Thymus (tissue), 14 donors: ENCODE measurements at places on chromosomes 6 and 20. TPM values are rescaled to one million over a fixed set of nuclear protein-coding genes. Genes with fewer than 3 reads are reported as not detected.

The ATP9A gene
- polyA plus RNA-seq, result 4.7 TPM

The OR2H2 gene
- under 0.01 TPM for polyA plus RNA-seq

The CRIP3 gene
- polyA plus RNA-seq, result 11.0 TPM

The CAGE1 gene
- 0.02 TPM for polyA plus RNA-seq

The BACH2 gene
- polyA plus RNA-seq, result 12.7 TPM

The TBXT gene
- polyA plus RNA-seq, result 0.02 TPM

The FAM184A gene
- polyA plus RNA-seq, result 3.3 TPM

The CLPSL2 gene
- polyA plus RNA-seq, result 0.09 TPM

The CEP250 gene
- polyA plus RNA-seq, result 12.5 TPM

The PTCRA gene
- 13.4 TPM for polyA plus RNA-seq

The GFRAL gene
- polyA plus RNA-seq, result not detected

The TPBG gene
- polyA plus RNA-seq, result 21.8 TPM

The BPI gene
- 0.57 TPM for polyA plus RNA-seq
